ENCODE measurements at places on chromosomes 5 and 9.

- no peak for DNase-seq
Observed at GRCh38 chr5:173420108-173420507, 91.9 kb upstream of the STC2 start.

GRCh38 chr5:172370648-172371545 is 83.4 kb downstream of the SH3PXD2B start:
- no peak for DNase-seq

GRCh38 chr9:34127035-34127948 is 794 bp upstream of the DCAF12 start:
- DNase-seq: no peak

- no peak for DNase-seq
Observed at GRCh38 chr5:136638084-136638483, 272.7 kb upstream of the TRPC7 start.

GRCh38 chr5:72270037-72270436 is 50.0 kb downstream of the MRPS27 start:
- no peak for DNase-seq

DNA sequence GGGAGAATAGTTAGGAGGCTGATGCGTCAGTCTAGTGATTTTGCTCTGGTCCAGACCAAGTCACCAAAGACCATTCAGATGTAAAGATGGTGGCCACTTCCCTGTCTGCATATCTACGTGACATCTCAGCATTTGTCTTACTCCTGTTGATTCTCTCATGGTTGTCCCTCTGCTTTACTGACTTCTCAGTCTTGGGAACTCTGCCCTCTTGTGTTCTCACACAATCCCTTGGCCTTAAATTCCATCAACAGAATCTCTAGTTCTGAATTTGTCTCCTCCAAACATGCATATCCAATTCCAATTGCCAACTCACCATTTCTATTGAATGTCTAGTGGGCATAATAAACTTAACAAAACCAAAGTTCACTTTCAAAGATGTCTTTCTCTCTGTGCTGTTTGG is 147.8 kb downstream of the SLC24A2 start:
- DNase-seq: no peak

GRCh38 chr5:154286557-154286956 is 96.0 kb downstream of the GALNT10 start:
- no peak for DNase-seq

- DNase-seq: no peak
Observed at GRCh38 chr9:84076384-84076783, 95.8 kb downstream of the RMI1 start.

- DNase-seq: no peak
Observed at GRCh38 chr9:130368631-130369103, 76.1 kb upstream of the ASS1 start.

- DNase-seq: peak; percentile 56
Observed at GRCh38 chr5:132466433-132467286, 23.9 kb downstream of the IRF1 start.

DNA sequence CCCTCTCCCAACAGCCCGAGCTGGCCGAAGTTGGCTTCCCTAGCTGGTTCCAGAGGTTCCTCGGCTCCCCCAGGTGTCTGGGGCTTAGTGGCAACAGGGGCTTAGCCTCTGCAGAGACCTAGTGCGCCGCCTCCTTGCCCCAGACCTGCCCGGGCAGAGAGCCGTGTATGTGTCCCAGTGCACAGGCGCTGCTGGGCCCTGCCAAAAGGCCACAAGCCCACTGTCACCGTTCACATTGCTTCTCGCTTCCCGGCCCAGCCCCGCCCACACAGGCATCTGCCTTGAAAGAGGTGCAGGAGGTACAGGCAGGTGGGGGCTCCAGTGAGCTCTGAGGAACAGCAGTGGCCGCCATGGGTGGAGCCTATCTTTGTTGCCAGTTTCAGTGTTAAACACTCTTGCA is 2.5 kb upstream of the CACFD1 start:
- DNase-seq: no peak

DNA sequence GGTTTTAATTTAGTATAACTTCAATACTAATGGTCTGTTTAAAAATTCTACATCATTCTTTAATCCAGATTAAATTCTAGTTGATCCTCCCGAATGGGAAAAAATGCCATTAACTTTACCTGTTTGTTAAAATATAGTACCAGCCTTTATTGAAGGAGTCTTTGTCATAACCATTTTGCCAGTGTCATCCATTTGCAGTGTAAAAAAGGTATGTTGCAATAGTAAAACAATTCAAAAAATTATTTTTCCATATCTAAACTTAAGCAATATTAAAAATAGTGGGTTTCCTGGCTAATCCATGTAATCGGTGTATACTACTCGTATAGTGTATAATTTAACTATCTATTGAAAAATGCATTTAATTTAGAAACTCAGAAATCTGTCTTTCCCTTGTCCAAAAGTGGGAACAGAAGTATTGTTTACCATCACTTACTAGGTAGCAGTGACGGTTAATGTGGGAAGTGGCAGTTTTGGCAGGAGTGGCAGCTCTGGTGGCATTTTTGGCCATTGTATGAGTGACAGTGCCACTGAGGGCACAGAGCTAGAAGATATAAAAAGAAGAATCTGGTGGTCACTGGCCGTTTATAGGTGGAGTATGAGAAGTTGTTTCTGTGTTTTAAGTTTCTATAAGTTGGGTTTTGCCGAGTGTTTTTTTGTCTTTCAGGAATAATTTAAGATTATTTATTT is 1.9 kb downstream of the AP3S1 start:
- DNase-seq: no peak

- DNase-seq: no peak
Observed at GRCh38 chr9:93480262-93480661, 26.9 kb upstream of the FAM120AOS start.

DNA sequence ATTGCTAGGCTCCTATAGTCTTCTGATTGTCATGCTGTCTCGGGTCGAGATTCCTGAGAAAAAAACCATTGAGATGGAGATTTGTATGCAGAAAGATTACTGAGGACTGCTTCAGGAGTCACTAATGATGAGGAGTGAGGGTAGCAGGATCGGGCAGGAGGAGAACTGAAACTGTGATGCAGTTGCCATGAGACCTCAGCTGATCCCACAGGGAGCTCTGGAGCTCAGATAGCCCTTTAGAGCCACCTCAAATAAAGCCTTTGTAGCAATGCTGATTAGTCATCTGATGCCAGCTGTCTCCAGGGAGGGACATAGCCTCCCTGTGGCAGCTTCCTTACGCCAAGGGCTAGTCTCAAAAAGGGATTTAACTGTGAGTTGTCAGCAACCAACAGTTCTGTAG is 256.9 kb downstream of the DMAC1 start:
- DNase-seq: no peak

GRCh38 chr9:18997151-18997550 is 35.9 kb downstream of the SAXO1 start:
- DNase-seq: no peak

DNA sequence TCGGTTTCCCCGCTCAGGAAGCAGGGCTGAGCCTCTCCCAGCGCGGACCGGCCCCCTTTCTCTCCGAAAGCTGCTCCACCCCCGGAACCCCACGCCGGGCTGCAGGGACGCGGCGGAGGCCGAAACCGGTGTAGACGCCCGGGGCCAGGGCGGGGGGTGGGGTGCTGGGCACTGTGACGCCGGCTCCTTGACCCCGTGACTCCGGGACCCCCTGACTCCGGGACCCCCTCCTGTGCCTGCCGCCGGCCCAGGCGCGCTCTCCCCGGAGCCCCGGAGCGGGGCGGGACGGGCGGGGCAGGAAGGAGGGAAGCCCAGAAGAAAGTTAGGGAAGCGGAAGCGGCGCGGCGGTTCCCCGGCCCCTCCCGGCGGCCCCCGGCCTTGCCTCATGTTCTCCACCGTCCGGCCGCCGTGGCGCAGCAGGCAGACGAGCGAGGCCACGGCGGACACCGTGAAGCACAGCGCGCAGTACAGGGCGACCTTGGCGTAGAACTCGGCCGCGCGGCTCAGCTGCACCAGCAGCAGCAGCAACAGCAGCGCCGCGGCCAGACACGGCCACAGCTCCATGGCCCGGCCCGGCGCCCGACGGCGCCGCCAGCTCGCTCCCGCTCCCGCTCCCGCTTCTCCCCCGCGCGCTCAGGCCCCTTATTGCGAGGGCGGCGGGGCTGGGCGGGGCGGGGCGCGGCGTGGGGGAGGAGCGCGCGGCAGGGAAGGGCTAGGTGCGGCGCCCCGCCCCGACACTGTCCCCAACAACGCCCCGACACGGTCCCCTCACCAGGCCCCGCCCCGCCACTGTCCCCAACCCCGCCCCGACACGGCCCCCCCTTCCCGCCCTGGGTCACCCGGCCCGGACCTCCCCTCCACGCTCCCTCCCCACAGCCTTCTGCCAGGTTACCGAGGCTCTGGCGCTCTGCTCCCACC is at the start of gene AGPAT2:
AGPAT2 (minus strand) TSS at position 664 of the 918 bp plus-strand sequence; CDS start at position 564, 100 bp downstream.
- no peak for DNase-seq

GRCh38 chr5:124655921-124656511 is 90.4 kb downstream of the ZNF608 start:
- DNase-seq: peak; percentile 69

DNA sequence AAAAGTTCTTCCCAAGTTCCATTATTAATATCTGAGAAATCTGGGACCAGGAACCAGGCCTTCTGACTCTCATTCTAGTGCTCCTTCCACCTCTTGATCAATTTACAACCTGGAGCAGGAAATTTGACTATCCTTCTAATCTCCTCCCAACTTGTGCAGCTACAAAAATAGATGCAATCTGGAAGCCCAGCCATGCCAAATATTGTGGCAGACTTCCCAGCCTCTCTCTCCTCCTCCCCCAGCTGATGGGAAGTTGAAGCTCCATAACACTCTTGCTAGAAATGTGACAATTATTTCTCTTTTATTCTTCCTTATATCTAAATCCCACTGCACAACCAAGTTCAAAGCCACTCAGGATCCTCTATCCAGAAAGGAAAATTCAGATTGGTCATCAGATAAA is 252.1 kb downstream of the SEC61B start:
- DNase-seq: no peak

- no peak for DNase-seq
Observed at GRCh38 chr9:112881331-112881730, 9.3 kb downstream of the SLC46A2 start.

GRCh38 chr5:150777685-150778084 is 872 bp upstream of the SMIM3 start:
- no peak for DNase-seq

DNA sequence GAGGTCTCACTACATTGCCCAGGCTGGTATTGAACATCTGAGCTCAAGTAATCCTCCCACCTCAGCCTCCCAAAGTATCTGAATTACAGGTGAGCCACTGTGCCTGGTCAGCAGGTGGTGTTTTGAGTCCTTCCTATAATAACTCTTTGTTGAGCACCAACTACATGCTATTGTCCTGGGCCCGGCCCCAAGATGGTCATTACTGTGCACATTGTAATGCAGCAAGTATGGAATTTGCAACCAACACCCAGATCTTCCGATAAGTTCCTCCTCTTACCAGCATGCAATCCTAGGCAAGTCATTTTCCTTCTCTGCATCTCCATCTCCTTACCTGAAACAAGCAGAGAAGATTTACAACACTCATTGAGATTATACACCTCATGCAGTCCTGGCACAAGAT is 510.3 kb upstream of the KLF4 start:
- DNase-seq: no peak

- no peak for DNase-seq
Observed at GRCh38 chr5:111869681-111870080, 112.7 kb upstream of the NREP start.

- no peak for DNase-seq
Observed at GRCh38 chr9:92890761-92891160, 12.9 kb upstream of the ZNF484 start.

- no peak for DNase-seq
Observed at GRCh38 chr9:127523312-127523851, 72.1 kb downstream of the LRSAM1 start.

DNA sequence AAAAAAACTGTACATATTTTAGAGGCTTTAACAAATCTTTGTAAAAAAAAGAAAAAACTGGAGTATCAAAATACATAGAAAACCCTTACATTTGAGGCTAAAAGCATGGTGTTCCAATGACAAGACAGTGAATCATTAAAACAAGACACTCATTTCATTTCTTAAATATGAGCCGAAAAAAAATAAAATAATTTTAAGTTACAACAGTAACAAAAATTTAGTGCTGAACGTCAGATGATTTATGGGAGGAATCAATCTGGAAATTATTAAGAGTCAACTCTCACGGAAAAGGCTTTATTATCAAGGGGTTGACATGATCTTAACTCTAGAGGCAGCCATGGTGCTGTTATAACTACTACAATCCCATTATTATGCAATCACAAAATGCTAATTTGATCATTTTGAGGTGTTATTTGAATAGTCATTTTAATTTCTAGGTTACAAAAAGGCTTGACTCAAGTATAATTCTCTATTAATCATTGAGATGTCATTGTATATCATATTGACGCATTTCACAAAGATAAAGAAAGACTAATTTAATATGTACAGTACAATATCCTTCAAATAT is 51.9 kb downstream of the MAPKAP1 start:
- DNase-seq: no peak

DNA sequence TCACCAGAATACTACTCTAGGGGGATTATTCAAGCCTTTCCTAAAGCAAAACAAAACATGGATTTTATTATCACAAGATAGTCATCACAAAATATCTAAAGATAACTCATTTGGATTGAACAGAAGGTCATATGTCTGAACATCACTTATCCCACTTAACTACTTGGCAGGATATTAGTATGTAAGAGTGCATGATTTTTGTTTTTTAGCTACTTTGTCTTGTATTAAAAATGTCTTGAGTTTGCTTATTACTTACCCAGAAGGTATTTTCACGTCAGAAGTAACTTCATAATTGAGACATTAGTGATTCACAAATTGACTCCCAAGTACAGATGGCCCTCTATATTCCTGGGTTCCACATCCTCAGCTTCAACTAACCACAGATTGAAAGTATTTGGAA is 113.8 kb downstream of the TLE4 start:
- DNase-seq: no peak

- peak; percentile 89 for DNase-seq
Observed at GRCh38 chr5:137304226-137304874, 194.8 kb downstream of the SPOCK1 start.

GRCh38 chr9:98144631-98145030 is 25.6 kb upstream of the TRIM14 start:
- DNase-seq: no peak

GRCh38 chr5:102888483-102888882 is 133.4 kb downstream of the PAM start:
- DNase-seq: no peak

DNA sequence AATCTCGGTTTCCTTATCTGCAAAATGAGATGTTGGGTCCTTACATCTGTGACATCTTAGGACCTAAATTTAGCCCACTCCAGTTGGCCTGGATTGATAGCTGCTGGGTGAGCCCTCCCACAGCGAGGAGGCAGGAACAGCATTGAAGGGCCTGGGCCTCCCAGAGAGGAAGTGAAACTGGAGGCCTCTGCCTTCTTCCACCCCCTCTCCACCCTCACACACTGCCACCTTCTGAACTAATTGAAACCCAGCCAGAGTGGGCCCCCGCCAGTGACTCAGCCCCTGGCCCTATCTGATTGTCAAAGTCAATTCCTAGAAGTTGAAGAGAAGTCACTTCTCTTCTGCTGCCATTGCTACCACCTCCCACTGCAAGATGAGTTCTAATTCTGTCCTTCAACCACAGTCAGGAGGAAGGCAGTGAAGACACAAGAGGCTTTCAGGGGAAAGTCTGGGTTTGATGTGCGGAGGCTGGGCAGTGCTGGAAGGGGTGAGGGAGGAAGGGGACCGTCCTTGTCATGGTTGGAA is 55.2 kb upstream of the NEK6 start:
- no peak for DNase-seq

GRCh38 chr5:128199611-128200010 is 116.0 kb downstream of the SLC12A2 start:
- no peak for DNase-seq

All from DMS79 (cell line).